Activated naive CD8-positive, alpha-beta T cell treated with anti-CD3 and anti-CD28 coated beads, Interleukin-2, amount 50 U/mL, for 16 hours (primary cell): ENCODE measurements at places on chromosomes 2 and 18.

DNA sequence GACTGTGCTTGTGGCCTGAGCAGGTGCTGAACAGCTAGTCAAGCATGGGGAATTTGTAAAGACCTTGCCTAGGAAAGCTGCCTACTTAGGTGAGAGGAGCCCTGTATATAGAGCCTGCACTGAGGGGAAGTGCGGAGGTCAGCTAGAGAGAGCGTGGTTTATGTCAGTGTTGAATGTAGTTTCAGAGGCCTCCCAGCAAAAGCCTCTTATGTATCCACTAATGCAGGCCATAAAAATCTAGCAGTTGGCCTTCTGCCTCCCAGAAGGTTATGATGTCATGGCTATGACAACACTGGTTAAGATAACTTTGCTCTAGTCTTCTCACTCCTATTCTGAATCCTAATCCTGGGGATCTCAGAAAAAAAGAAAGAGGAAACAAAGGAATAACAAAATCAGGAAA is 88.9 kb downstream of the ASXL3 start:
- DNase-seq = no peak

- DNase-seq = no peak
These were observed 6.5 kb upstream of the KCNG2 start for GRCh38 chr18:79790996-79791972.

DNA sequence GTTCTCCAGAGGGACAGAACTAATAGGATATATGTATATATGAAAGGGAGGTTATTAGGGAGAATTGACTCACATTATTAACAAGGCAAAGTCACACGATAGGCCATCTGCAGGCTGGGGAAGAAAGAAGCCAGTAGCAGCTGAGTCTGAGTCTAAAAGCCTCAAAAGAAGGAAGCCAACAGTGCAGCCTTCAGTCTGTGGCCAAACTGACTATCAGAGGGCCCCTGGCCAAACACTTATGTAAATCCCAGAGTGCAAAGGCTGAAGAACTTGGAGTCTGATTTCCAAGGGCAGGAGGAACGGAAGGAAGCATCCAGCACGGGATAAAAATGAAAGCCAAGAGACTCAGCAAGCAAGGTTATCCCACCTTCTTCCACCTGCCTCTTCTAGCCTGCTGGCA is 108.0 kb upstream of the LDLRAD4 start:
- no peak for DNase-seq

DNA sequence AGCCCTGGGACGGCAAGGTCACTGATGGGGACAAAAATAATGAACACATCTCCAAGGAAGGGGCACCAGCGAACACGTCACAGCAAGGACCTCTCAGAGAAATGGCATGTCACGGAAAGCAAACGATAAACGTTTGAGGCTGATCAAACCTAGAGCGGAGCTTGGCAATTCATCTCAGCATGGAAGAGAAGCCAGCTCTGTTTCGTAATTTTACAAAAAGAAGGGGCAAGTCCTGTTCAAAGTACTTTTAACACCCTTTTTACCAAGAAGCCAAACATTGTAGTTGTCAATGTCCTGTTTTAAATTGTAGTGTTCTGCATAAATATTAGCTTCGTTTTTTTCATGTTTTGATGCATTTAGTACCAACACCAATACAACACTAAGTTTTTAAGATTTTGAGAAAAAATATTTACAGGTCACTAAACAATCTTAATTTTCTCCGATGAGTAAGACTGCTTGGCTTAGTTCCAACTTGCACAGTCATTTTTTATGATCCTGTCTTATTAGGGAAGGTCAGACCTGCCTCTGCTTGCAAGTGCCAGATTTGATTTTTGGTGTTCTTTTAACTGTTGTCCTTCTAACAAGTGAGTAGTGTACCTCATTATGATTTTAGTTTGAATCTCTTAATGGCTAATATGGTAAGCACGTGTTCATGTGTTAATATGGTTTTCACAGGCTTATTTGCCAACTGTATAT is 818.5 kb upstream of the SALL3 start:
- no peak for DNase-seq

DNA sequence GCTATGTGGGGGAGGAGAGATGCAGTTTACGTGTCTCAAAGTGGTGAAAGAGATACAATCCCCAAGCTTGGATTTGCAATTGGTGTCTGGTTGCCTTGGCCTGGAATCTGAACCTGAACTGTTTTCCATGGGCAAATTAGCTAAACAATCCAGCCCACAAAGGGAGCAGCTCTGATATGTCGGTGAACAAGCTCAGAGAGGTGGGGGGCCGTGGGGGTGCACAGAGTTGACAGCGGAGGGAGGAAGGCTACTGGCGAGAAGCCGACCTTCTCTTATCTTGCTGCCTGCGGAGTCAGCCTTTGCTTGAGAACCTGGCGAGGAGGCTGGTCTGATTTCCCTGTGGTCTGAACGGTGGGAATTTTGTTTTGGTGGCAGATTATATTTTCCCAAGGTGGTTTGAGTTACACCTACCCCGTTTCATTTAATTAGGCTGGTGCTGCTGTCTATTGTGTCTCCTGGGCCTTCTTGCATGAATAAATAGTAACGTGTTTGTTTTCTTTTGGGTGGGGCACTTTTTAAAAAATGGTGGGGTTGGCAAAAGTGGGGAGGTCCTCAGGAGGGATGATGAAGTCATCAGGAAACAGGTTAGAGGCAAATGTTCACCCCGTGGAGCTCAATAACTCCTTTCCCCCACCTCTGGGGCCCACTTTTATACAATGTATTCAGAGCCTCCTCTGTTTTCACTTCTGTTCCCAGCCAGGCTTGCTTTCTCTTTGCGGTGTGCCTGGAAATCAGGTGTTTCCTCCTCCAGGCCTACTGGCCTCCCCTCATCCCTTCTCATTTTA is 80.9 kb upstream of the IGFBP5 start:
- no peak for DNase-seq

DNA sequence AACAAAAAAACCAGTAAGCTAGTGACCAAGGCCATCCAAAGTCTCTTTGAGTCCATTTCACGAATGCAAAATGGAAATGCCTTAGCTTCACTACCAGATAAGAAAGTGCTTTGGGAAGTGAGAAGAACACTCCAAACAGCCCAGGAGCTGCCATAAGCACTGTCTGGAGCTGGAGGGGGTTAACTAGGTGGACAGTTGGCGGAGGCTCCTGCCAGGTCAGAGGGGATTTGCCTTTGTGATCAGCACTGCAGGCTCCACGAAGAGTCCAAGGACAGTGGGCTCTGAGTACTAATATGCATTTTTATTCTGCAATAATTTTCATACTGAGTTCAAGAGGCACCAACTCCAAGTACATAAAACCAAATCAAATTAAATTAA is 233.3 kb upstream of the SMAD2 start:
- DNase-seq = no peak

DNA sequence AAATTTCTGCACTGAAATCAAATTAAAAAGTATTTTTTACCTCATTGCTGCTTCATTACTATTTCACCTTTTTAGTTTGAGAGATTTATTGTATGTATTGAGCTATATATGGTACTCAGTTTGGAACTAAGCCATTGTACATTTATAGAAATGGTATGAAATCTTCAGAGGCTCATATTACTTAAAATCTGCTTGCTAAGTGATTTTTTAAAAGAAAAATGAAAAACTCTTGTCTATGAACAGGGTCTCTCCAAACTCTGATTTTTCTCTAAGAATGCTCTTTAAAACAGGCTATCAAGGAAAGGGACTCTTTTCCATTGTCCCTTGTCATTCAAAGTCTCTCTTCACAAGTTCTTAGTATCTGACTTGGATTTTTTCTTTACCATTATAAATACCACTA is 31.8 kb downstream of the C1D start:
- DNase-seq = no peak

DNA sequence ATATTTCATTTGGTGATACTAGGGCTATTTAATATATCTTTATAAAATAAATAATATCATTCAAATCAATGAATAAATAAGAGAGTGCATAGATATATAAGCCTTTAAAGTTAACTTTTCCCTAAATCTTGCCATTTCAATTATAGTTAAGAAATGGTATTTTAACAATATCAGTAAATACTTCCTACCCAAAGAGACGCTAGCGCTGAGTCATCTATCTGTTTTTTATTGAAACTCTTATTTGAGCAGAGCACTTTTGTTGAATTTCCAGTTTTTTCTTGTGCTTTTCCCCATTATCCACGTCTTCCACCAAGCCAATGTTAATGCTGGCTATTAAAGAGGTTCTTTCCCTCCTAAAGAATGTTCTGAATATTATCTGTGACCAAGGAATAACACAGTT is 639.3 kb downstream of the DSC3 start:
- DNase-seq = no peak

DNA sequence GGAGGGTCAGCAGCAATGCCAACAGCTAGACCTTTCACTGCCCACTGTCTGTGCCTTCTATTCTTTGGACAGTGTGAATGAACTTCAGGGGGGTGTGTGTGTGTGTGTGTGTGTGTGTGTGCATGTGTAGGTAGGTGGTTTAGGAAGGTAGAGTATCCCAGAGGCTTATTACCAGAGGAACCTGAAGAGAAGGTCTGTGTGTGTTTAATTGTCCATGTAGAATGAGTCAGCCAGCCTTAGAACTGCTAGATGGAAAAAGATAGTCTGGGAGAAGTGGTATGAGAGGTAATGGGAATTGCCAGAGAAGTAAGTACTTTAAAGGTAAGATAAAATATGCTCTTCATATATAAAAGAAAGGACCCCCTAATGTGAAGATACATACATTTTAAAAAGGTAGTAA is 522.2 kb downstream of the PIK3C3 start:
- DNase-seq = no peak

- DNase-seq = no peak
These were observed 37.4 kb upstream of the ANKRD62 start for GRCh38 chr18:12056034-12056883.

DNA sequence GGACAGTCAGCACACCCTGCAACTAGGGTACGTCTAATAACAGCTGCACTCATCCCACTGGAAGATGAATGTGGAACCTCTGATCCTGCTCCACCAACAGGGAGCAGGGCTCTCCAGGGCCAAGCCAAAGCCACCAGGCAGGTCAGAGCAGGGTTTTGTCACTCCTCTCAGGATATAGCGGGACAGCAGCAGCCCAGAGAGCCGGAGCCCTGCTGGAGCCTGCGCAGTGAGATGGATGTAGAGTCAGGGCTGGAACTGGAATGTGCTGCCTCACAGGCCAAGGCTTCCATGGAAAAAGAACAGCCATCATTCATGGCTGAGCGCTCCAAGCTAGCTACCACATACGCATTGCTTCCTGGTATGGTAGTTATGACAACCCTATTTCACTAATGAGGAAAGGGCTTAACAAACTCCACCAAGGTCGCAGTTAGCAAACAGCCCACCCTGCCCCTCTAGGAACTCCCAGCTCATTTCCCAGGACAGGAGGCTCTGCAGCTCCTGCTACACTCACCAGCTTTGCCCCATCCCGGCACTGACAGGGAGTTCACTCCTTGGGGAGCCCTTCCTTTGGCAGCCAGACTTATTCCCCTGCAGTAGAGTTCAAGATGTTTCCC is 85.2 kb downstream of the HS1BP3 start:
- DNase-seq = no peak

DNA sequence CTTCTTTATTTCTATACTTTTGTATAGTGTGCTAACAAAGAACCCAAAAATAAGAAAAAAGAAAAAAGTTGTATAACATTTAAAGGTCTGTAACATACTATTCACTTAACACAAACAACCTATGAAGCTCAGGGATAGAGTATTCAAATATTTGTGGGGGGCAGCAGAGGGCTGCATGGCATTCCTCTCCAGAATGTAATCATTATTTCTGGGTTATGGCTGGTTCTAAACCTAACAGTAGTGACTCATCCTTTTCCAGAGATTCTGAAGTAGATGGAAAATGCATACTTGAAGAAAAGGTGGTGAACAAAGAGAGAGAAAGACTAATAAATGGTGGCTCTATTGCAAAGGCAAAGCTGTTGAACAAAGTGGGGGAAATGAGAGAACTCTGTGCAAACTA is 249.4 kb downstream of the NRXN1 start:
- no peak for DNase-seq

- DNase-seq = no peak
These were observed 41.0 kb upstream of the ACTR3 start for GRCh38 chr2:113848758-113849415.

GRCh38 chr2:157559061-157559460 is 69.6 kb downstream of the ACVR1C start:
- no peak for DNase-seq
